Uterus (tissue), 4 donors: ENCODE measurements at places on chromosomes 3 and 15. TPM values are rescaled to one million over a fixed set of nuclear protein-coding genes. Genes with fewer than 3 reads are reported as not detected.

- H3K27me3 ChIP-seq = no peaks in the 10 kb centered on the region
- no peaks in the 10 kb centered on the region for H3K36me3 ChIP-seq
- H3K4me1 ChIP-seq = peaks cover under 1% of the 10 kb centered on the region
- H3K4me3 ChIP-seq = no peak overlapping the region
- no peak for DNase-seq
Measured at GRCh38 chr15:69568173-69569009, 115.8 kb downstream of the RPLP1 start.

The DNAJA4 gene
- total RNA-seq = 16.8 TPM

DNA sequence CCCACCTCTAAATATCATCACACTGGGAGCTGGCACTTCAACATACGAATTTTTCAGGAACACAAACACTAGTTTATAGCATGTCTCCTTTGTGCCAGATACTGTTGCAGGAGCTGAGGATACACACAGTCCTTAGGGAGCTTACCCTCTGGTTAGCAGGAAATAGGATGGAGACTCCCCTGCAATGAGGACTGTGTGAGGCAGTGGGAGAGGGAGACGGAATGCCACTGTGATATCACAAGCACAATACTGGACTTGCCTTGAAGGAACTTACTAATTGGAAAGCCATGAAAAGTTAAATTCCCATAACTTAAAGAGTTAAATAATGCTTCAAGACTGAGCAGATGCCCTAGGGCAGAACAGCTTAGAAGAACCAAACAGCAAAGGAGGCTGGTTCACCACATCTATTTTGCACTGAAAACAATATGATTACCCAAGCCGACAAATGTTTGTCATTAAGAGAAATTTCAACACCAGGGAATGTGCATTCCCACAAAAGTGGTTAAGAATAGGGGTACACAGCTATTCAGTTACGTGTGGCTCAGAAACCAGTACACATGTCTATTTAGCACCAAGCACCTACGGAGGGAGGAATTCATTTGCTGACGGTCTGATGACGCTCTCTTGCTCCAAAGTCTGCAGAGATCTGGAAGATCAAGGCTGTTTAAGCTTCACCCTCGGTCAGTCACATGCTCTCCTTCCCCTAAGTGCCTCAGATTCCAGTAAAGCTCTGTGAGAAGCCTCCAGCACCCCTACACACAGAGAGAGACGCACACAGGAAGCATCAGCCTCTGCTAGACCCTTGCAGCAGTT, 5.2 kb downstream of the TBC1D2B start:
- peaks cover 25% of the 10 kb centered on the region for H3K4me1 ChIP-seq
- DNase-seq = peak; percentile 53
- no peak overlapping the region for H3K4me3 ChIP-seq
- no peaks in the 10 kb centered on the region for H3K27me3 ChIP-seq
- peak overlapping the region; percentile 80 for H3K27ac ChIP-seq

DNA sequence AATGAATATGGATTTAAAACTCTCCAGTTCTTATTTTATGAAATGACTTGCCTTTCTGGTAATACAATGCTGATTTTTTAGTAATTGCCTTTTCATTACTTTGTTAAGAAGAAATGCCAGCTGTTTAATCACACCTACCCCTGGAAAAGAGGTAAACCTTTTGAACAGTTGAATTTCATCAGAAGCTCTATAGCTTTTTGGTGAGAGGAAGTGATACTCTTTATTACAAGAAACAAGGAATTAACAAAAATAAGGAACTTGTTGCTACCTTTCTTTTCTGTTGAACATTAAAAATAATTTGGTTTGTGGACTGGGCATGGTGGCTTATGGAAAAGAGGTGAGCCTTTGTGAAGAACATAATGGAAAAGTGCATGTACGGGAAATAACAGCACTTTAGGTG, 19.7 kb downstream of the BLOC1S6 start:
- H3K27ac ChIP-seq = no peak overlapping the region
- no peak for DNase-seq
- H3K36me3 ChIP-seq = no peaks in the 10 kb centered on the region
- H3K4me1 ChIP-seq = no peaks in the 10 kb centered on the region
- no peaks in the 10 kb centered on the region for H3K27me3 ChIP-seq
- H3K4me3 ChIP-seq = no peak overlapping the region

The CCDC191 gene
- 9.8 TPM for total RNA-seq

- H3K4me1 ChIP-seq = peaks cover 12% of the 10 kb centered on the region
- no peaks in the 10 kb centered on the region for H3K36me3 ChIP-seq
- peak overlapping the region; percentile 77 for H3K27ac ChIP-seq
Measured at GRCh38 chr15:39497759-39498565, 82.9 kb upstream of the THBS1 start.

DNA sequence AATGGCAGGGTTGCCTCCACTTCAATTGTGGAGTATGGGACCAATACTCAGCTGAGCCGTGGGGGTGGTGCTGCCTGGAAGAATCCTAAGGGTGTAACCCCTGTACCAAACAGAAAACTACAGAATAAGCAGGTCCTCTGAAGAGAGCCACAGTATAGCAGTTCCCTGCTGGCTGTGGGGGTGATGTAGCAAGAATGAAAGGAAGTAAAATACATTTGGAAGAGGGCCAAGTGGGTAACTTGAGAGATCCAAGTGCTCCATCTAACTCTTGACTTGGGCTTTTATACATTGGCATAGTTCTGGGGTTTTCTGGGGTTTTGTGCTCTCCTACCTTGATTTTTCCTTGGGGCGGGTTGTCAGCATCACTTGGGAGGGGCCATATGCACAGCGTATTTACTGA, 341.4 kb downstream of the OTOL1 start:
- no peak overlapping the region for H3K4me3 ChIP-seq
- H3K27ac ChIP-seq = no peak overlapping the region
- H3K4me1 ChIP-seq = no peaks in the 10 kb centered on the region
- no peak for DNase-seq

DNA sequence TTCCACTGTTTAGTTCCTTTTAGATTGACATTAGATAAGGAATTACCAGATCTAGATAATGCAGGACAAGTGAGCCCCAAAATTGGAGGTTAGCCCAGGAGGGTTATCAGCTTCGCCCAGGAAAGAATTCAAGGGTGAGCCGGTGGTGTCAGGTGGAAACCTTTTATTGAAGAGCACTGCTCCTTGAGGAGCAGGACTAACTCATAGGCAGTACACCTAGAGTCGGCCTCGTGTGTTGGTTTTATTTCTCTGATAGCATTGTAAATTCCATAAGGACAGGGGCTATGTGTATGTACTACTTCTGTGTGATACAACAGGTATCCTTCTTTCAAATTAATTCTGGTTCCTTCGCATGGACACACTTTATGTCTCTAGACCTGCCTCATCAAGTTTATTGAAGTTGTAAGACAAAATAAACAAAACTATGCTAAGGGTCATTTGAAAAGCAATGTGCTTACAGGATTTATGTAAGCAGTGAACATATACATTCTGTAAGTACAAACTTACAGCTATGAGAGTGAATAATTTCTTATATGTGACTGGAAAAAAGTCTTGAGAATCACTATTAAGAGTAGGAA, 57.2 kb downstream of the SNX4 start:
- no peak for DNase-seq
- no peaks in the 10 kb centered on the region for H3K4me1 ChIP-seq
- H3K27ac ChIP-seq = no peak overlapping the region
- no peak overlapping the region for H3K4me3 ChIP-seq
